Naive thymus-derived CD8-positive, alpha-beta T cell (primary cell): ENCODE measurements at places on chromosomes 16 and 17. TPM values are rescaled to one million over a fixed set of nuclear protein-coding genes. Genes with fewer than 3 reads are reported as not detected.

DNA sequence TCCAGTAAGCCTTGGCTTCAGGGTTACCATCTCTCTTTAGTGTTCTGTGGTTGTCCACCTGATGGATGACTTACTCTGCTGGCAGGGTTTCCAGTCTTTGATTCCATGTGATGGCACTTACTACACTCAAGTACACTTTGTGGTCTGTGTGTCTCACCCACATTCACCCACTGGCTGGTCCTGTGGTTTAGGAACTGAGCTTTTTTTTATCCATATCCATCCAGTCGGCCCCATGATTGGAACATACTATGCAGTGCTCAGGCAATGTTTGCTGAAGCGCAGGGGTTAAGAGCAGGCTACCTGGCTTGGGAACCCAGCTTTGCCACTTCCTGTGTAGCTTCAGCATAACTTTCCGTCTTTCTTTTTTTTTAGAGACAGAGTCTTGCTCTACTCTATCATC lies 2.8 kb upstream of the FUS start:
- peak overlapping the region; percentile 99 for H3K27ac ChIP-seq
- peak overlapping the region; percentile 83 for H3K4me3 ChIP-seq
- peaks cover 31% of the 10 kb centered on the region for H3K4me1 ChIP-seq
- no peaks in the 10 kb centered on the region for H3K27me3 ChIP-seq
- peak; percentile 39 for DNase-seq
- H3K36me3 ChIP-seq = peaks cover 7% of the 10 kb centered on the region

DNA sequence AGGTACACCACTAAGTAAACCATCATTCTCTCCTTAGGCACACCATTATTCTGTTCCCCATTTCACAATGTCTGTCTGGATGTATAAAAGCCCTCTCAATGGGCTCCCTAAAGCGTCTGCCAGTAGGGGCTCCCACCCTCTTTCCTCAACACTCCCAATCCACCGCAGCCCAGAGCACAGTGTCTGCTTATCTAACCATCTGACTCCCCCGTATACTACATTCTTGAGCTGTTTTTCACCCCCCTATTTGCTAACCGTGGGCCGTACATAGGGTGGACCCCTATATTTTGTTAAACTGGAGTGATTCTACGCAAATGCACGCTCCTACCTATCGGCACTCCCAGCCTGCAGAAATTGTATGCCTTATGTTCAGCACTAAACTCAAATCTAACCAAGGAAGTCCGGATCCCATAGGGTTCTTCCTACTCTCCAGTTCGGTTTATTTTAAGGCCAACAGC lies 685 bp upstream of the PSMD3 start:
- H3K27me3 ChIP-seq = no peaks in the 10 kb centered on the region
- H3K4me3 ChIP-seq = peak overlapping the region; percentile 94

DNA sequence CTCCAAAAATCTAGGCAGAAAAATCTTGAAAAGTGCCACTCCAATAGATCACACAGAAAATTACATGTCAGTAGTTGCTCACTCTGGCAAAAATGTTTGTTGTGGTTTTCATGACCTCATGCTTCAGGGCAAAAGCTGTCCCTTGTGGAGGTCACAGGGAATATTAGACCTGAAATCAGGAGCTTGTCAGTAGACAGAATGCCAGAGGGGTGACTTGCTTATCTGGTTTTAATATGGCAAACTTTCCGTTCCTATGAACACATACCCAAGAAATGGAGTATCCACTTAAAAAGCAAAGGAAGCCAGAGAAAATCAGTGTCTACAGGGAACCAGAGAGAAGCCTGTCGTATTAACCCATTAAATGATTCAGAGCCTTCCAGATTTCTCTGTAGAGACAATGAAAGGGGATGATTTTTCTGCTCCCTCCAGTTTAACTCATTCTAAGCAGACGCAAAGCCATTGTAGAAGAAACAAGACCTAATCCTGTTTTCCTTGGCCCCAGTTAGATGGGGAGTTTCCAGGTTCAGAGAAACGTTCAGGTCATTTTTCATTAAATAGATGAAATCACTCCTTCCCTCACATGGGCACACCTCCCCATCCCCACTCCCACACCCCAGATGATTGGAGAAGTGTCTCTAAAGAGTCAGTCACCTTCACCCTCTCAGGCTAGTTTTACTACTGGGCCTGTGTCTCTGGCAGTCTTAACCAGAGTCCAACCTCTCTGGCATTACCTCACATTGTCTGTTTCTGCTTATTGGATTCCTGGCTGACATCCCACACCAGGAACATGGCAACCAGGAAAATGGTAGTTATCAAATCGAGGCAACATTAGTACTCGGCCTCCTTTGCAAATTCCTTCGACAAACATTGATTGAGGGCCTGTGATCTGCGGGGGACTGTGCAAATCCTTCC lies 6.0 kb downstream of the SOX9 start:
- H3K36me3 ChIP-seq = peaks cover 6% of the 10 kb centered on the region
- peaks cover 10% of the 10 kb centered on the region for H3K4me1 ChIP-seq
- no peak for DNase-seq
- peaks cover 29% of the 10 kb centered on the region for H3K27me3 ChIP-seq
- no peak overlapping the region for H3K4me3 ChIP-seq
- no peak overlapping the region for H3K27ac ChIP-seq

DNA sequence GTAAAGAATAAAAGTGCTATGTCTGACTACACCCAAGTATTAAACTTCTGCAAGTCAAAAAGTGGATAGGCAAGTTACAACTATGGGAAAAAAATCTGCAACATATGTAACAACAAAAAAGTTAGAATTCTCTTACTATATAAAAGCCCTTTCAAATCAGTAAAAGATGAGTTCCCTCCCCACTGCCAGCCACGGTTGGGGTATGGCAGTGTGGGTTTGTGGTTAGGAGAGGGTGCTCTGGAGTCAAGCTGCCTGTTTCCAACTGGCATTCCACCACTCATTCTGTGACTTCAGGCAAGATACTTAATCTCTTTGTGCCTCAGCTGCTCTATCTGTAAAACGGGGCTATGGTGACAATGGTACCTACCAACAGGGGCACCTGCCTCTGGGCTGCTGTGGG lies 26.6 kb upstream of the MFSD6L start:
- peaks cover 8% of the 10 kb centered on the region for H3K4me1 ChIP-seq
- no peaks in the 10 kb centered on the region for H3K27me3 ChIP-seq
- H3K4me3 ChIP-seq = no peak overlapping the region
- peaks cover 9% of the 10 kb centered on the region for H3K36me3 ChIP-seq
- DNase-seq = no peak

GRCh38 chr17:35359398-35359797 lies 14.0 kb downstream of the SLFN11 start:
- H3K4me1 ChIP-seq = peaks cover 27% of the 10 kb centered on the region
- H3K4me3 ChIP-seq = no peak overlapping the region
- DNase-seq = no peak
- H3K27me3 ChIP-seq = no peaks in the 10 kb centered on the region
- H3K27ac ChIP-seq = no peak overlapping the region
- peaks cover 17% of the 10 kb centered on the region for H3K36me3 ChIP-seq

GRCh38 chr17:66076546-66077190 lies 115.3 kb downstream of the CEP112 start:
- no peak for DNase-seq
- H3K4me3 ChIP-seq = no peak overlapping the region
- no peak overlapping the region for H3K27ac ChIP-seq
- peaks cover 9% of the 10 kb centered on the region for H3K4me1 ChIP-seq

DNA sequence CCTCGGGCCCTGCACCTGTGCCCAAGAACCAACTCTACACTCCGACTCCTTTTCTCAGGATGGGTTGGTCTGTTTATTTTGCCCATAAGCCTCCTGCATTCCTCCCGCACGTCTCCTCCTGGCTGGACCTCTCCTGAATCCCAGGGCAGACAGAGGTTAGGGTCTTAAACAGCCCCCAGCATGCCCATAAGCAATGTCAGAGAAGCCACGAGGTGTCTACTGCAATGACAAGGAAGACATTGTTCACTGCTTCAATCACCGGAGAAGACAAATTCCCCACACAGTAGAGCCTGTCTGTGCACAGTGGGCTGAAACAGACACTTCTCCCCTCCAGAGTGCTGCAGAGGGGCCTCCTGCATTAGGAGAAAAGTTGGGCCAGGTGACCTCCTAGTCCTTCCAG lies 230.6 kb upstream of the RPL38 start:
- H3K4me3 ChIP-seq = no peak overlapping the region
- no peak overlapping the region for H3K27ac ChIP-seq
- no peaks in the 10 kb centered on the region for H3K4me1 ChIP-seq
- no peak for DNase-seq
- H3K36me3 ChIP-seq = no peaks in the 10 kb centered on the region
- peaks cover 21% of the 10 kb centered on the region for H3K27me3 ChIP-seq

DNA sequence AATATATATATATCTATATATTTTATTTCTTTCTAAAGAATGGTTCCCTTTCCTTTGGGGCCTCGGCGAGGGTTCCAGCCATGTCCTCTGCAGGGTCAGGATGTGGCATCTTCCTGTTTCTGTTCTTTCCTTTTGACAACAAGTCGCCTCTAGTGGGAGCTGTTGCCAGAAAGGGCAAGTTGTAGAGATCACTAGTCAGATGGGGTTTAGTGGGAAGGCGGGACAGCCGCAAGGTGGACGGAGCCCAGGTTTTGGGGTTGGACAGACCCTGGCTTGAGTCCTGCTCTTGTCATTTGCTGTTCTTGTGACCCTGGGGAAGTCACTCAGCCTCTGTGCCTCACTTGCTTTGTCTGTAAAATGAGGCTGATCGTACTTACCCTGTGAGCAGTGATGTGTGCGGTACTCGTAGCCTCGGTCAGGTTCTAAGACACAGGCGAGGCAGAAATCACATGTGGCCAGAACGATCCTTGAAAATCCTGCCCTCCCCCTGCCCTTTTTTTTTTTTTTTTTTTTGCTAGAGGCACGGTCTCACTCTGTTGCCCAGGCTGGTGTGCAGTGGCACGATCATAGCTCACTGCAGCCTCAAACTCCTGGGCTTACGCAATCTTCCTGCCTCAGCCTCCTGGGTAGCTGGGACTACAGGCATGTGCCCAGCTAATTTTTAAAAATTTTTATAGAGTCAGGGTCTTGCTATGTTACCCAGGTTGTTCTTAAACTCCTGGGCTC lies 80.1 kb downstream of the ABCC6 start:
- no peak overlapping the region for H3K27ac ChIP-seq
- no peaks in the 10 kb centered on the region for H3K27me3 ChIP-seq
- no peak for DNase-seq
- H3K36me3 ChIP-seq = peaks cover 4% of the 10 kb centered on the region
- no peak overlapping the region for H3K4me3 ChIP-seq
- H3K4me1 ChIP-seq = no peaks in the 10 kb centered on the region

SIRT7 gene
- 21.3 TPM for polyA plus RNA-seq

DCTN5 gene
- polyA plus RNA-seq = 43.8 TPM

CDH1 gene
- 1.4 TPM for polyA plus RNA-seq

ZNF319 gene
- 3.7 TPM for polyA plus RNA-seq

CES1 gene
- 1.8 TPM for polyA plus RNA-seq
